Stimulated activated naive CD4-positive, alpha-beta T cell treated with Interleukin-2 at 50 U/mL for 16 hours (primary cell): ENCODE measurements at places on chromosomes 6 and 20.

DNA sequence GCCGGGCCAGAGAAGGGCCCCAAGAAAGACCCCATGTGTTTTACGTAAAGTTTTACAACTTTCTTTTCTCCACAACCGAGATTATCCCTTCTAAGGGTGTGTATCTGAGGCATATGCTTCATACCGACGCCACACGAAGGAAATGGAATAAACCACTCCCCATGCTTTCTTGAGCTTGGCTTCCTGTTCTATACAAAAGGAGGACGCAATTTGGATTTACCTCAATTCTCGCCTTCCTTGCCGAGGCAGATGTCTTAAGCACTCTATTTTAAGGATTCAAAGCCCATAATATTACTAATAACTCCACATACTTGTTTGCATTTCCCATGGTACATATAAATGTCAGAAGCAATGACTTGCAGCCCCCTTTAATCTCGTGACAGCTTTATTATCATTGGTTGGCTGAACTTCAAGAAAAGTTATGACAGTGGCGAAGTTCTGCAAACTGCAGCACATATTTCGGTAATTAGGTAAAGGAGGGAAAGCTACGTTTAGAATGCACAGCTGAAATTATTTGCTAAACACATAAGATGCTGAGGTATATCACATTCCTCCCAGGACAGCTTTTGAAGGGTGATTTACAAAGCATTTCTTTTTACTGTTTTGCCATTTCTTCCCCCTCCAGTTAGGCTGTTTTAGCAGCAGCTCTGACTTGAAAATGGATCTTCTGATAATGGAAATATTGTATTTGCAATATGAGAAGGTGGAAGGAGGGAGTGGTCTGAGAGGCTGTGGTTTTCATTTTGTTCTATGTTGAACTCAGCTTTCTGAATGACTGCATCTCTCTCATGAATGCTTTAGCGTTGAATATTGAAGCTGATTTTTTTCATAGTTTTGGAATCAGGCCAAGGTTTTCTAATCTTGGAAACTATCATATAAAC lies 330.5 kb downstream of the EPHA7 start:
- DNase-seq = no peak

GRCh38 chr6:47134476-47135189 lies 92.5 kb upstream of the ADGRF1 start:
- no peak for DNase-seq

GRCh38 chr6:42777126-42777822 lies 4.6 kb upstream of the BICRAL start:
- no peak for DNase-seq

- no peak for DNase-seq
Measured at GRCh38 chr6:45002390-45003105, 325.6 kb upstream of the RUNX2 start.
